CD4-positive, alpha-beta memory T cell (primary cell): ENCODE measurements at places on chromosomes 12 and 14. TPM values are rescaled to one million over a fixed set of nuclear protein-coding genes. Genes with fewer than 3 reads are reported as not detected.
A peak's percentile ranks its signal among the peaks of the same experiment; 100 is the strongest.

DNA sequence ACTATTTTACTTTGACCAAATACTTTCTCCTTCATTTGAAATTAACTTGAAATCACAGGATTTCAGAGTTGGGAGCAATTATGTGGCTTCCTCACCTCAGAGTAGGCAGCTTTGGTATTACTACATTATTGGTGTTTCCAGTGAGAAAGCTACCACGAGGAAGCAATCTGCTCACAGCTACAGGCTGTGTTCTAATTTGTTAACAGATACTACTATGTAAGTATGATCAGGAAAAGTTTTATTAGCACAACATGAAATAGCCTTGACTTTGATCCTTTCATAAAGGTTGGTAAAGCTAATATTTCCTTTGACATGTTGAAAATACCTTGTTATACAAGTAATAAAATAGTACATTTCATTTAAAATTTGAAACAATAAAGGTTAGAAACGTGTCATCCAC is 30.6 kb downstream of the TAOK3 start:
- no peak overlapping the region for H3K27ac ChIP-seq
- no peak for DNase-seq
- no peaks in the 10 kb centered on the region for H3K27me3 ChIP-seq
- H3K36me3 ChIP-seq, result no peaks in the 10 kb centered on the region
- H3K4me3 ChIP-seq, result no peak overlapping the region

- peaks cover 43% of the 10 kb centered on the region for H3K4me1 ChIP-seq
- DNase-seq, result no peak
- peak overlapping the region; percentile 94 for H3K27ac ChIP-seq
- H3K36me3 ChIP-seq, result no peaks in the 10 kb centered on the region
- H3K27me3 ChIP-seq, result no peaks in the 10 kb centered on the region
These were observed 1.0 kb downstream of the NAA25 start for GRCh38 chr12:112107306-112108201.

- no peaks in the 10 kb centered on the region for H3K36me3 ChIP-seq
- peak overlapping the region; percentile 67 for H3K27ac ChIP-seq
- DNase-seq, result no peak
- no peaks in the 10 kb centered on the region for H3K27me3 ChIP-seq
These were observed 1.9 kb downstream of the SSH1 start for GRCh38 chr12:108855284-108856169.

DNA sequence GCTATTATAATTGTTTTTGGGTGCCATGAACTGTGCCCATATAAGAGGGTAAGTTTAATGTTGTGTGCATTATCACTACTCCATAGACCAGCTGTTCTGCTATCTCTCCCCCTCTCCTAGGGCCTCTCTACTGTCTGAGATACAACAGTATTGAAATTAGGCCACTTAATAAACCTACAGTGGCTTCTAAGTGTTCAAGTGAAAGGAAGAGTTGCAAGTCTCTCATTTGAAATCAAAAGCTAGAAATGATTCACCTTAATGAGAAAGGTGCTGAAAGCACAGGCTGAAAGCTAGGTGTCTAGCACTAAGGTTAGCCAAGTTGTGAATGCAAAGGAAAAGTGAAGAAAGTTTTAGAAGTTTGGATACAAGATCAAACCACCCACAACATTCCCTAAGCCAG is 168.0 kb downstream of the SLC16A7 start:
- H3K27me3 ChIP-seq, result no peaks in the 10 kb centered on the region
- no peaks in the 10 kb centered on the region for H3K4me1 ChIP-seq
- H3K4me3 ChIP-seq, result no peak overlapping the region
- no peak overlapping the region for H3K27ac ChIP-seq

The BEGAIN gene
- 1.8 TPM for polyA plus RNA-seq

The KRT73 gene
- 1.2 TPM for polyA plus RNA-seq

The TMEM30B gene
- polyA plus RNA-seq, result 5.4 TPM

The TFCP2 gene
- polyA plus RNA-seq, result 15.3 TPM
